Ureter (tissue), 1 donor: ENCODE measurements at places on chromosomes 5 and 9. TPM values are rescaled to one million over a fixed set of nuclear protein-coding genes. Genes with fewer than 3 reads are reported as not detected.

DNA sequence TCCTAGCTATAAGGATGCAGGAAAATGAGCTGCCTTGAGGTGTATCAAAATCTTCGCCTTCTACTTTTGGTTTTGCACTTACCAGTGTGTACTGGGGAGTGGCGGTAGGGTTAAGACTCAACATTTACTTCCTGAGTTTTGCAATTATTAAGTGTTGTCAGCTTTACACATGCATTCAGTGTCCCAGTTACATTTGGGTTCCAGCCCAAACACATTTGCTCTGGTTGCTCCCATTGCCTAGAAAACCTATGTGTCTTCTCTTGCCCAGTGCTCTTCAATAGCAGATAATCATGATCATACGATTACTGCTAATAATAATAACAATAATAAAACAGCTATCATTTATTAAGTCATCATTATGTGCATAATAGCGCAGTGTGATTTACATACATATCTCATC is 241.5 kb upstream of the PAPPA start:
- DNase-seq = no peak

DNA sequence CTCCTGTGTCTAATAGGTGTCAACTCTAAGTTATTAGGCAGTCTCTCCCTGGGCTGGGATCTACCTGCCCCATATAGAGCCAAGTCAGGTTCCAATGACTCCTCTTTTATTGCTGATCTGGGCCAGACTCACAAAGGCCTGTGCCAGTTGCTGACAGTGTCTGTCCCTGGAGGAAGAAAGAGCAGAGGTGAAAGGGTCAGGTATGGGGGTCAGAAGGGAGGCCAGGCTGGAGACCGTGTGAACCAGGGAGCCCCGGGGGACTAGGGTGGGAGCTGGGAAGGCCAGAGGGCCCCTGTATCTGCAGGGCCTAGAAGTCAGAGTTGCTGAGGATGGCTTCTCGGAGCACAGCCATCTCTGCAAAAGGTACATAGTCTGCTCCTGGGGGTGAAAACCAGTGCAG is 3.5 kb upstream of the HINT2 start:
- DNase-seq = peak; percentile 38

GRCh38 chr9:75455444-75455921 is 367.2 kb downstream of the OSTF1 start:
- DNase-seq = no peak

DNA sequence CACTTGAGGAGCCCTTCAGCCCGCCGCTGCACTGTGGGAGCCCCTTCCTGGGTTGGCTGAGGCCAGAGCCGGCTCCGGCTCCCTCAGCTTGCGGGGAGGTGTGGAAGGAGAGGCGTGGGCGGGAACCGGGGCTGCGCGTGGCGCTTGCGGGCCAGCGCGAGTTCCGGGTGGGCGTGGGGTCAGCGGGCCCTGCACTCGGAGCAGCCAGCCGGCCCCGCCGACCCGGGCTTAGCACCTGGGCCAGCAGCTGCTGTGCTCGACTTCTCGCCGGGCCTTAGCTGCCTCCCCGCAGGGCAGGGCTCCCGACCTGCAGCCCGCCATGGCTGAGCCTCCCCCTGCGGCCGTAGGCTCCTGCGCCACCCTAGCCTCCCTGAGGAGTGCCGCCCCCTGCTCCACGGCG is 6.2 kb upstream of the SHB start:
- peak; percentile 28 for DNase-seq

- no peak for DNase-seq
These were observed 191.7 kb upstream of the NR3C1 start for GRCh38 chr5:143594902-143595818.

GRCh38 chr9:94870465-94870792 is 143.9 kb downstream of the AOPEP start:
- DNase-seq = no peak

GRCh38 chr9:130200038-130200849 is 28.0 kb downstream of the NCS1 start:
- no peak for DNase-seq

The FAM81B gene
- total RNA-seq = 0.57 TPM

The SPATA31D4 gene
- total RNA-seq = not detected

The DIMT1 gene
- 30.3 TPM for total RNA-seq

The SHOC1 gene
- 0.16 TPM for total RNA-seq

The SPINK1 gene
- 4,017 TPM for total RNA-seq

The SYK gene
- total RNA-seq = 52.9 TPM

The SOX30 gene
- 0.52 TPM for total RNA-seq

The TMEM252 gene
- not detected for total RNA-seq

The SLC45A2 gene
- total RNA-seq = not detected
